Stimulated activated effector memory CD8-positive, alpha-beta T cell treated with anti-CD3 and anti-CD28 coated beads, Interleukin-12 subunit alpha, Interleukin-12 subunit beta, amount 100 ng/mL, for 72 hours (primary cell): ENCODE measurements at places on chromosomes 2 and 18.
A peak's percentile ranks its signal among the peaks of the same experiment; 100 is the strongest.

- DNase-seq, result peak; percentile 75
These were observed 1.9 kb downstream of the CLK1 start for GRCh38 chr2:200862532-200863000.

DNA sequence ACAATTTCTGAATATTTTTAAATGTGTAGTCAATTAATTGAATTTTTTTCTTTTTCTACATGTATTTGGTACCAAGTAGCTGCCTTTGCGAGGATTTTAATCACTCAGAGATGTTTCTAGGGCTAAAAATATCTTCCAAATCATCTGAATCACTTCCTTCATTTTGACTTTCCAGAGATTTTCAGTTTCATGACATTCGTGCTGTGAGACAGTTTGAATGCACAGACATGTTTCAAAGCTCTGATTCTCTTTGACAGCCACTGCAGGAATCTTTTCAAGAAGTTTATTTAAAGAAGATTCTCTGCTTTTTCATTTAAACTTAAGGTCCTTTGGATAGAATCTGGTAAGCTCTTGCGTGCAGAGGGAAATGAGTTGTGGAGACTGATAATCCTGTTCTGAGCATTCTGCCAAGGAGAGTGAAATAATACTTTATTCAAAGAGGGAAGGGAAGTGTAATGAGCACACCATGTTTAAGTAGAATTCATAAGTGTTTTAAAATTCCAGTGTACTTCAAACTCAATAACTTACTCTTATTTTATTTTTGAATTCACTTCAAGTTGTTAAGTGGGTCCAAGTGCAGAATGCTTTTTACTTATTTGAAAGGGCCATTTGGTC is 9.7 kb downstream of the CYBRD1 start:
- peak; percentile 1 for DNase-seq

DNA sequence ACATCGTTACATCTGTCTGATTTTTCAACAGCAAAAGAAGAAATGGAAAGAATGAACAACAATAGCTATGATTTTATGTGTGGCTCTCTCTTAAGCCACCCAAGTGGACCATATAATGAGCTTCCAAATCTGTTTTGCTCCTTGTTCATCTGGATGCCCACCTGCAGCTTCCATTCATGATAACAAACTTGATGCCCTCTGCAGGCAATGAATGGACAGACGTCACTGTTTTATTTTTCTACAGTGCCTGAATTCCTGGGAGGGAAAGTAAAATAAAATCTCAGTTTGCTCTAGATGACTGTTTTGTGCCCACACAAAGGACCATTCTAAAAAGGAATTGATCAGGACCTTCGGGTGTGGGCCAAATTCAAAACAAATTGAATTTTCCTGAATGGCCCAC is 5.0 kb downstream of the MREG start:
- no peak for DNase-seq

GRCh38 chr2:151159109-151159662 is 102.5 kb downstream of the RBM43 start:
- no peak for DNase-seq

GRCh38 chr2:117949806-117950205 is 64.1 kb downstream of the CCDC93 start:
- DNase-seq, result no peak

GRCh38 chr18:59070181-59070912 is 69.3 kb upstream of the SEC11C start:
- DNase-seq, result peak; percentile 61
